A549 treated with dexamethasone at 1 μM for 4 hours (cell line): ENCODE measurements at places on chromosomes 7 and 10. TPM values are rescaled to one million over a fixed set of nuclear protein-coding genes. Genes with fewer than 3 reads are reported as not detected.

The NUTM2B gene
- 0.23 to 0.43 TPM (median 0.32 TPM) in 5 replicates for total RNA-seq

The SPDYE2B gene
- not detected in 5 replicates for total RNA-seq

The CALCR gene
- total RNA-seq: 0.05 to 0.08 TPM (median 0.06 TPM) in 3 of 5 replicates, not detected in the others

The CLDN3 gene
- 1.3 to 3.6 TPM (median 3.0 TPM) in 5 replicates for total RNA-seq

The ELFN1 gene
- 0.24 to 0.37 TPM (median 0.33 TPM) in 5 replicates for total RNA-seq

The ZNF467 gene
- 0.60 to 1.6 TPM (median 1.1 TPM) in 5 replicates for total RNA-seq

The MTURN gene
- total RNA-seq: 4.8 to 6.8 TPM (median 5.7 TPM) in 5 replicates

The LIPF gene
- not detected in 5 replicates for total RNA-seq

The SCD gene
- 148 to 219 TPM (median 171 TPM) in 5 replicates for total RNA-seq

The SPACDR gene
- total RNA-seq: 0.47 to 1.1 TPM (median 0.89 TPM) in 5 replicates

The DTX2 gene
- 22.8 to 32.7 TPM (median 30.8 TPM) in 5 replicates for total RNA-seq

The R3HCC1L gene
- 13.9 to 16.0 TPM (median 15.0 TPM) in 5 replicates for total RNA-seq

The LRRN3 gene
- total RNA-seq: 0.02 to 0.04 TPM in 2 of 5 replicates, not detected in the others

The FGFR2 gene
- 0.25 to 0.81 TPM (median 0.34 TPM) in 5 replicates for total RNA-seq

The PNLIPRP3 gene
- 0.04 TPM in 2 of 5 replicates, not detected in the others for total RNA-seq

The CHRM2 gene
- not detected in 5 replicates for total RNA-seq

The TAS2R5 gene
- total RNA-seq: 0.26 to 0.50 TPM (median 0.43 TPM) in 5 replicates

The SPDYE5 gene
- total RNA-seq: not detected in 5 replicates

The C10orf143 gene
- total RNA-seq: 0.52 to 0.69 TPM (median 0.59 TPM) in 5 replicates

The TMEM225B gene
- total RNA-seq: 0.32 to 1.3 TPM (median 1.1 TPM) in 5 replicates

The HNRNPF gene
- total RNA-seq: 278 to 368 TPM (median 360 TPM) in 5 replicates

The GAD2 gene
- not detected in 5 replicates for total RNA-seq

The VWDE gene
- 0.21 to 0.74 TPM (median 0.38 TPM) in 5 replicates for total RNA-seq

The PLPP4 gene
- 0.15 to 0.50 TPM (median 0.26 TPM) in 4 of 5 replicates, not detected in the other for total RNA-seq

The CTTNBP2 gene
- total RNA-seq: 0.27 to 0.67 TPM (median 0.37 TPM) in 5 replicates

The SPDYE6 gene
- total RNA-seq: not detected in 5 replicates

The NACAD gene
- 0.20 to 0.46 TPM (median 0.28 TPM) in 5 replicates for total RNA-seq

The PRRT4 gene
- total RNA-seq: 0.15 to 0.58 TPM (median 0.26 TPM) in 5 replicates

The SLC13A1 gene
- total RNA-seq: not detected in 5 replicates

The DRGX gene
- total RNA-seq: 0.05 TPM in 2 of 5 replicates, not detected in the others

The COL26A1 gene
- 0.42 to 0.72 TPM (median 0.64 TPM) in 5 replicates for total RNA-seq

The DEPP1 gene
- 2.4 to 3.4 TPM (median 3.2 TPM) in 5 replicates for total RNA-seq

The C10orf90 gene
- 2.9 to 3.8 TPM (median 3.3 TPM) in 5 replicates for total RNA-seq

The PIP gene
- total RNA-seq: 0.19 to 0.32 TPM (median 0.23 TPM) in 3 of 5 replicates, not detected in the others

The IQUB gene
- total RNA-seq: 0.04 to 0.11 TPM (median 0.06 TPM) in 4 of 5 replicates, not detected in the other

The FLNC gene
- total RNA-seq: 2.9 to 6.0 TPM (median 3.9 TPM) in 5 replicates

The GALNT17 gene
- not detected in 5 replicates for total RNA-seq

The GDF10 gene
- total RNA-seq: 0.05 to 0.13 TPM (median 0.05 TPM) in 4 of 5 replicates, not detected in the other

The SGCE gene
- total RNA-seq: 47.1 to 52.2 TPM (median 50.4 TPM) in 5 replicates

The LRMDA gene
- 2.6 to 4.0 TPM (median 3.6 TPM) in 5 replicates for total RNA-seq

The TDRD1 gene
- total RNA-seq: not detected in 5 replicates
